ENCODE measurements at places on chromosomes 13 and 19.

DNA sequence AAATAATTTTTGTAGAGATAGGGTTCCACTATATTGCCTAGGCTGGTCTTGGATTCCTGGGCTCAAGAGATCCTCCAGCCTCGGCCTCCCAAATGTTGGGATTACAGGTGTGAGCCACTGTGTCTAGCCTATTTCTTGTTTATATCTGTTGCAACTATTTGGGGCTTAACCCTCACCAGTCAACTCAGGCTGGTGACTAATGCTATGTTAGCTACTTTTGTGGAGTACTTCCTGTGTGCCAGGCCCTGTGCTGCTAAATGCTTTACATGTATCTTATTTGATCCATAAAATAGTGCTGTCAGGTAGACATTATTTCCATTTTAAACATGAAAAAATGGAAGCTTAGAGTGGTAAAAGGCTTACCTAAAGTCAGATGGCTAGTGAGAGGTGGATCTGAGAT is 13.8 kb downstream of the CEACAM1 start:
- DNase-seq: no peak

GRCh38 chr19:2668175-2668763 is 34.2 kb downstream of the GNG7 start:
- no peak for DNase-seq

GRCh38 chr19:1122972-1123363 is 19.2 kb downstream of the GPX4 start:
- peak; percentile 66 for DNase-seq

DNA sequence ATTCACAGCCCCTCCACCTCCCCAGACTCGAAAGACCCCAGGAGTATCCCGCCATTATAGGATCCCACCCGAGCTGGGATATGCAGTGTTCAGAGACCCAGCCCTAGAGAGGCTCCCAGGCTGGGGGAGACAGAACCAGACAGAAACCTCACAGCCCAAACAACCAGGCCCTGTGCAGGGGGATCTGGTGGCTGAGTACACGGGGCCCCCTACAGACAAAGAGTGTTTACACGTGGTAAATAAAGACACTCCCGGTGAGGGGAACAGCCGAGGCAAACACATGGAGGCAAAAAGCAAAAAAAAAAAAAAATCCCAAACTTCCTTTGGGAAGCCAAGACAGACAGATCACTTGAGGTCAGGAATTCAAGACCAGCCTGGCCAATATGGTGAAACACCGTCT is 25.1 kb downstream of the TINCR start:
- no peak for DNase-seq

- DNase-seq: no peak
Measured at GRCh38 chr13:78971355-78972025, 312.5 kb upstream of the OBI1 start.

- DNase-seq: no peak
Measured at GRCh38 chr13:74346960-74347359, 212.8 kb upstream of the KLF12 start.

DNA sequence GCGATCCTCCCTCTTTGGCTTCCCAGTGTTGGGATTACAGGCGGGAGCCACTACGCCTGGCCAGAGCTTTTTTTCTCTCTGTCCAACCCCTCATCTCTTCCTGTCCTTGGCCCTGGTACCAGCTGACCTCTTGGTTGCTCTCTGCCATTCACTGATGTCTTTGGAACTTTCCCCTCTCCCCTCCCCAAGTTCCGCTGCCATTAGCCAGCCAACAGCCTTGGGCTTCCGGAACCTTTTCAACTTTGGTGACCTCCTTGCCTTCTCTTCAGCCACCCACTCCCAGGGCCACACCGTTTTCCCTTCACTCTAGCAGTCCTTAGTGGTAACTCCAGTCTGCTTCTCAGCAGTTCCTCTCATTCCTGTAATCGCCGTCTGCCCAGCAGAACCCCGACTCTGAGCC is 4.3 kb downstream of the WTIP start:
- DNase-seq: no peak

DNA sequence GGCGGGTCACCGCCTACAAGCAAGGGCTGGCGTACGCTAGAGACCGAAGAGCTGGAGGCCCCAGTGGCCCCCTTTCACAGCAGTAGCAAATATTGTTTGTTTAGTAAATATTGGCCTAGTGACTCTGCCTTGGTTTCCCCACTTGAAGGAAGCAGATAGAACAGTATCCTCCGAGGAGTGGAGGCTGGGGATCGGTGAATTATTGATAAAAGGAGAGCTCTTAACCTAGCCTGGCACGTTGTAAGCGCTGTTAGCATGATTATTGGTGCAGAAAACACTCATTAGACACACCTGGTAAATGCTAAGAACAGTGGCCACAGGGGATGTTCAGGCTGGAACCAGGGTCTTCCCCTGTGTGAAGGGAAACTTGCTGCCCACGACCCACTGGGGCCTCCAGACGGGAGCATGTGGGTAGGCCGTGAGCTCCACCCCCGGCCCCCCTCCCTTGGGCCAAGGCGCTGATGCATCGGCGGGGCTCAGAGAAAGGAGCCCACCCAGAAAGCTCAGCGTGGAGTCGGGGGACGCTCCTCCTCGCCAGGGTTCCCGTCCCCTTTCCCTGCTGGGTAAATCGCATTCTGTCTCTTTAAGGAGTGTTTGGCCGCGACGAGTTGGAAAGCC is 2.3 kb downstream of the IER2 start:
- no peak for DNase-seq

- DNase-seq: peak; percentile 49
Measured at GRCh38 chr13:28754698-28755545, 36.2 kb upstream of the SLC46A3 start.

DNA sequence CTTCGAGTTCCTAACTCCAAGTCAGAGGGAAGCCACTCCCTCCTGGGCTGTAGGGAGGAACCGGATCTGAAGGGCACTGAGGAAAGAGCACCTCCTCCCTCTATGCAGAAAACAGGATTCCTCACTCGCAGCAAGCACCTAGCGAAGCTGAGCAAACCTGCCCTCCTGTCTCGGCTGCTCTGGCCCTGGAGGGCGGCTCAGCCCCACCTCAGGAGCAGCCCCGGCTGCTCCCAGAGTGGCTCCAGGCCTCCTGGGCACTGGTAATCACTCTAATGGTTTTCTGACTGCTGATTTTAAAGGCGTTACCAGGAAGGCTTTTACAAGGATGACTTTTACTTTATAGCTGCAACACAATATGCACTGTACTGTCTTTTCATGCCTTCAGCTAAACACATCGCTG is 312.5 kb downstream of the TEX29 start:
- no peak for DNase-seq

- no peak for DNase-seq
Measured at GRCh38 chr13:46639033-46639981, 86.3 kb downstream of the LRCH1 start.

DNA sequence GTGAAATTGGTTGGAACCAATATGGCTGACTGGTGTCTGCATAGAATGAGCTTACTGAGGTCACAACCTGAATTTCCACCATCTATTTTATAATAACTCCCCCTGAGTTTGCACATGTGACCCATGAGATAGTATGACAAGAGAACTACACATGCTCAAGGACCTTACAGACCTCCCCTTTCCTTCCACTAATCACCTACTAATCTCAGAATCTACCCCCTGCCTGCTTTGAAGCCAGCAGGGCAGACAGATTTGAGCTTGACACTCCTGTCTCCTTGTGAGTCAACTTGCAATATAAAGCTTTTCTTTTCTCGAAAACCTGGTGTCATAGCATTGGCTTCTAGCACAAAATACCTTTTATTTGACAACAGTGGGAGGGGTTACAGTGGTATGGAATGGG is 248.4 kb downstream of the RFC3 start:
- no peak for DNase-seq

- peak; percentile 83 for DNase-seq
Measured at GRCh38 chr13:82654861-82655855, 1227.1 kb downstream of the SLITRK1 start.

DNA sequence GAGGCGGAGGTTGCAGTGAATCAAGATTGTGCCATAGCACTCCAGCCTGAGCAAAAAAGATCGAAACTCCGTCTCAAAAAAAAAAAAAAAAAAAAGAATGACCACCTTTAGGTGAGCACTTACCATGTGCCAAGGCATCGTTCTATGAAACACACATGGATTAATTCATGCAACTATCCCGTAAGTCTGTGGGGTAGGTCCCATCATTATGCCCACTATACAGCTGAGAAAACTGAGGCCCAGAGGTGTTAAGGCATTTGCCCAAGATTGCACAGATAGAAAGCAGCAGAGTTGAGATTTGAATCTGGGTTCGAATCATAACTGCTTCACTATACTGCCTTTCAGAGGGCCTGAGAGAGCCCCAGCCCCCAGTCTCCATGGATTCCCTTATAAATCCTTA is 2.3 kb downstream of the GMFG start:
- DNase-seq: no peak

- no peak for DNase-seq
Measured at GRCh38 chr13:112003941-112004340, 63.0 kb upstream of the SOX1 start.
